Tibial nerve (tissue), 4 donors: ENCODE measurements at places on chromosomes 2 and 18.

DNA sequence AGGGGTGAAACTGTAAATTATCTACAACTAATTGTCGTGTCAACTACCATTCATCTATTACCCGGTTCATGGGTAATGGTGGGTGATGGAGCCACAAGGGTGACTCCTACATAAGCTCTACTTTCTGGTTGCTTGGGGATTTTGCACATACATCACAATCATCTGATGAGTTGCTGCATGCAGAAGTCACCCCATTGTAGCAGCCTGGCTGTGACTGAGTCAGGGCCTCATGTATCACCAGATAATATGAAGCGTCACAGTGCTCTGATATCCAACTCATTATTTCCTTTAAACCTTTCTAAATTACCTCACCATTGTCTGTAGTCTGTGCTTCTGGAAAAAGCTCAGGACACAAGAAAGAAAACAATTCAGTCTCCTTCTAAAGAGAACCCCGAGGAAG, 32.4 kb upstream of the GORASP2 start:
- no peak for DNase-seq

DNA sequence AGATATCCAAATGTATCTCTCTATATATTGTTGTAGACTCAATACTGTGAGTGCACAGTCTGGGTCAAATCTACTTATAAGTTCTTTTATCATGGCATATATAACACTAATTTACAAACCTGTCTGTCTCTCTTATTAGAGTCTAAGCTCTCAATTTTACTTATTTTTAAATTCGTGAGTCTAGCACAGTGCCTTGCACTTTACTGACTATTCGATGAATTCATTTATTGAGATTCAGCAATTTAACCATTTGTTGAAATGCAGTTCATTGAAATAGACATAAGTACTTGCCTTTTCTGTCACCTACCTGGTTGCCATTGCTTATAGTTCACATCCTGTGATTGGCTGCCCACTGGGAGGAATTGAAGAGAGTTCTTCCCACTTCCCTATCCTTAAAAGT, 10.3 kb upstream of the ALS2 start:
- no peak for DNase-seq

DNA sequence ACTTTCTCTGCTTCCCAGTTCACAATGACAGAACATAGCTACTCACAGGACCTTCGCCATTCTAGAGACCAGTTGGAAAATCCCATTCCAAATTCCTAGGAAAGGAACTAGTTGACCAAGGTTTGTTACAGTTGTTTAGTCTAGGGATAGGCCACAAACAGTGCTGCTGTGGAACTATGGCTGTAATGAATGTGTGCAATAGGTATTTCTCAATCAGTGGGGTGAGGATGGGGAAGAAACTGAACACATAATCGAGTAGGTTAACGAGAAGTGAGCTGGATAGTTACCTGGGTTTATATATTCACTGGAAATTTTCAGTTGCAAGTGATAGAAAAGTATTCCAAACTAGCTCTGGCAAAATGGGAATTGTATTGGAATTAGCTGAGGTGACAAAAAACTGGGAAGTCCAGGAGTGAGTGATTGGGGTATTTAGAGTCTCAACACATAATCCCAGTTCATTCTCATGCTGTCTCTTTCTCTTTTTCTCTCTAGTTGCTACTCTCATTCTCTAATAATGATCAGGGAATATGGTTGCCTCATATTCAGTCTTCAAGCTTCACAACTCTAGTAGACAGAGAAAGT, 18.2 kb upstream of the HMSD start:
- DNase-seq, result no peak

DNA sequence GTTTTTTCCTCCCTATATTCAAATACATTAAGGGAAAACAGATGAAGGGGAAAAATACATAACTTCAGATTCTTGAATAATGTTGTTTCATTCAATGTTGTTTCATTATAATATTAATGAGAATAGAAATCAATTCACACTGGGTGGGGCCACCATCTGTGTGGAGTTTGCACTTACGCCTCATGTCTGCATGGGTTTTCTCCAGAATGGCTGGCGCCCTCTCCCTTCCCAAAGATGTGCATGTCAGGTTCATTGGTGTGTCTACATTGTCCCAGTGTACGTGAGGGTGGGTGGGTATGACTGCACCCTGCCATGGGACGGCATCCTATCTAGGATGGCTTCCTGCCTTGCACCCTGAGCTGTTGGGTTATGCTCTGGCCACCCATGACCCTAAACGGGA, 51.7 kb downstream of the COBLL1 start:
- DNase-seq, result no peak

DNA sequence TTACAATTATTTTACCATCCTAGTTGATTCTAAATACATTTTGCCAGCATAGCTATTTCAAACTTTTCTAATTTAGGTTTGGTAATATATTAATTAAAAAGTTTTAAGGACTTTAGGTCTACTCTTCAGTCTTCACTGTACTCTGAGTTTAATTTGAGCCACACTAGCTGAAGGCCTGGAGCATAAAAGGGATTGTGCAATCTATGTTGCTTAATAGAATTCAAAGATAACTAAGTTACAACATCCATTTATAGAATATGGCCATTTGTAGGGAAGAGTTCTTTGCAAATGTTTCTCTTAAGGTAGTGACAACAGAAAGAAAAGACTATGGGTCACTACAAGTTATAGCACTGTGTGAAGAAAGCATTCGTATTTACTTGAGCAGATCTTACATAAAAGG, 702.2 kb upstream of the NRXN1 start:
- no peak for DNase-seq

DNA sequence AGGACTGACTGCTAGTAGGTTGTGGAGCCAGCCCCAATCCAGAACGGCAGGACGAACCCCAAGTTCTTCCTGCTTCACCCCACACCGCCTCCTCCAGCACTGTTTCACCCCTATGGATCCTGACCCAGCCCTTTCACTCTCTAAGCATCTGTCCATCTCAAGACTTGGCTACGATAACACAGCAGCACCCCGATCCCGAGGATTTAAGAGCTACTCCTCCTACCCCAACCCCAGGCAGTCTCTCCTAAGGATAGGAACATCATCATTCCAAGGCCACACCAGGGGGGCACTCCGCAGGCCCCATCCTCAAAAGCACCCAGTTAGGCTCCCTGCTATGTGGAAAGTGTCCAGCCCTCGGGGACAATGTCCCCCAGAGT, 645 bp downstream of the KCTD18 start:
- no peak for DNase-seq

- DNase-seq, result no peak
Observed at GRCh38 chr2:201432621-201433393, 18.5 kb downstream of the TRAK2 start.

DNA sequence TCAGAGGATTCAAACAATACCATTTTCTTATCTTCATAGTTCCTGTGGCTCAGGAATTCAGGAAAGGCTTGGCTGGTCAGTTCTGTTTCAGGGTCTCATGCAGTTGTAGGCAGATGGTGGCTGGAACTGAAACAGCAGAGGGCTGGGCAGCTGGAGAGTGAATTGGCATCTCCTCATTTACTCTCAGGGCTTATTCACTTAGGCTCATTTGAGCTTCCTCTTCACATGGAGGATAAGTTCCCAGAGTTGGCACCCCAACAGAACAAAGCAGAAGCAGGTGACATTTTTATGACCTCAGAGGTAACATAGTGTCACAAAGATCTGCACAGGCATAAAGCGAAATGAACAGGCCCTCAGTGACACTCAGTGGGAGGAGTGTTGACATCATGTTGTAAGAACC, 66.1 kb downstream of the RBBP8 start:
- no peak for DNase-seq

- DNase-seq, result no peak
Observed at GRCh38 chr2:20868377-20868776, 45.5 kb upstream of the LDAH start.

DNA sequence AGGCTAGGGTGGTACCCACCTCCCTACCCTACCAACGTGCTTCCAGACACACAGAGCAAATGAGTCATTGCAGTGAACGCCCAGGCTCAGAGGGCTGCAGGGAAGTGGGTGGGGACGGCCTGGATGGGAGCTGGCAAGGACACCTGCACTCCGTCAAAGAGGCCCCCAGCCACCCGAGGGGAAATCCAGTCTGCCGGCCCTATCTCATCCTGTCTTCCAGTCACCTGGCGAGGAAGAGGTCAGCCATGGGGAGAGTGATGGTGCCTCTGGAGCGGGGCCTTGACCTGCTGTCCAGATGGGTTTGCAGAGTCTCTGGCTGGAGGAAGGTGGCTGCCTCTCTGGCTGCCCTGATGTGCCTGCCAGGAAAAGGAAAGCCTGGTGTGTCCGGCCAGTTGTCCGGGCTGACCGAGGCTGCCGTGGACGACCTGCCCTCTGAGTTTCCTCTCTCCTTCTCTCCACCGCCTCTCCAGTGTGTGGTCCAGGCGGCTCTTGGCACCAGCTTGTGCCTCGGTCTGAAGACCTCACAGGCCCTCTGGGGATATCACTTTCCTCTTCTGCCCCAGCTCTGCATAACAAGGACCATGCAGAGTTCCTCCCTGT, 209.7 kb upstream of the COPS8 start:
- peak; percentile 21 for DNase-seq

DNA sequence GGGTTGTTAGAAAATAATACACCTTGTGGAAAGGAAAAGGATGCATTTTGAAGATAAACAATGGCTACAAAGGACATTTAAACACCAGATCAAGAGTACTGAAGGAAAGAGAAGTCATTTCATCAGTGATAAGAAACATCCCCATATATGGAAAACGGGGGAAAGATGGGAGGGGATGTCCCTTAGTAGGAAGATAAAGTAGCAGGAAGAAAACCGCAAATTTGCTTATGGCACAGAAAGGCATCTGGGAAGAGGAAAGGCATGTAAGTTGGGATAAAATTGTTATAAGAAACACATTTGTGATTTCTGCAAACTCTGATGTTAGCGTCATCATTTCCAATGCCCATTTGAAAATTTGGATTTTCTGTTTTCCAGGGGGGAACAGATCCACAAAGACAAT, 10.5 kb upstream of the LYPD1 start:
- no peak for DNase-seq

- DNase-seq, result no peak
Observed at GRCh38 chr2:240024766-240025165, 376 bp downstream of the NDUFA10 start.

DNA sequence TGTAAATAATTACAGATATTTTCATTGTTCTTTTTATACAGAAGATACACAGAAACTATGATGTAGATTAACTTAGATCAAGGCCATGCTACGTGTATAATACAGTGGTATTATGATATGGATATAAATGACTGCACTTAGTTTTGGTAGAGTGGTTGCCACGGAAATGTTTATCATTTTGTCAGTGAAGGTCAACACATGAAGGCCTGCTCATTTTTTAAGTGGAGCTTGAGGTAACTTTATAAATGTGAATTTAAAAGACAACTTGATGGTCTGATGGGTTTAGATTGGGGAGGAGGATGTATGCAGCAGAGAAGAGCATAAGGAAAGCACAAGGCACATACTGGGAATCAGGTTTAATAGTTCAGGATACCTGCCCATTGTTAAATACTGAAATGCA, 14.4 kb upstream of the BBS5 start:
- DNase-seq, result no peak

DNA sequence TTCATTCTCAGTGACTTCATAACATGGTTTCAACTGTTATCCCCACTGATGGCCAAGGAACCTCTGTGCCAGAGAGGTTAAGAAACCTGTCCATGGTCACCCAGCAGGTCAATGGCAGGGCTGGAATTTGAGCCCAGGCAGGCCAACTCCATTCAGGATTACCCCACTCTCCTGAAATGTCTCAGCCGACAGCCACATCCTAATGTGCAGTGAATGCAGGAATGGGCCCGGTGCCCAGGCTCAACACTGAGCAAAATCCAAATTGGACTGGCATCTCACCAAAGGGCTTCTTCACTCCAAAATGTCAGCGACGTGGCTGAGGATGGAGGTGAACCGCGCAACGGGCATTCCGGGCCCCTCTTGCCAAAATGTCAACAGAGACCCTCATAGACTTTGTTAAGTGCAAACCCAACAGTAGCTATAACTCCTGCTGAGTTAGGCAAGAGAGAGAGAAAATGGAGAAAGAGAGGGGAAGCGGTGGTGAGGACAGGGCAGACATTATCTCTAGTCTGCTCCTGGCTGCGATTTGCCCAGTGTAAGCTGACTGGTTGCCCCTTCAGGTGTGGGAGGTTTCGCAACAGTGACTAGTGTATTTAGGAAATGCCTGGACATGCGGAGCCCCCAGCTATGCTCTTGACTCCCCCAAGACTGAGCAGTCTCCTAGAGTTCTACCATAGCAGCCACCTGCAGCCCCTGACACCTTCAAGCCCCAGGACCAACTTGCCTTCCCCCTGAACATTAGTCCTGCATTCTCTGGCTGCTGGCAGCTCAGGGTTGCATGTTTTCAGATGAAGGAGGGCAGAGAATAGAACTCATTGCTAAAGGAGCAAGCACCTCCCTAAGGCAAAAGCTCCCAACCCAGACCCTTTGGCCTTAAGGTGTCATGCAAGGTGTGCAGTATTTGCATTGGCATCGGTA, 167.7 kb downstream of the ANAPC1 start:
- DNase-seq, result no peak

DNA sequence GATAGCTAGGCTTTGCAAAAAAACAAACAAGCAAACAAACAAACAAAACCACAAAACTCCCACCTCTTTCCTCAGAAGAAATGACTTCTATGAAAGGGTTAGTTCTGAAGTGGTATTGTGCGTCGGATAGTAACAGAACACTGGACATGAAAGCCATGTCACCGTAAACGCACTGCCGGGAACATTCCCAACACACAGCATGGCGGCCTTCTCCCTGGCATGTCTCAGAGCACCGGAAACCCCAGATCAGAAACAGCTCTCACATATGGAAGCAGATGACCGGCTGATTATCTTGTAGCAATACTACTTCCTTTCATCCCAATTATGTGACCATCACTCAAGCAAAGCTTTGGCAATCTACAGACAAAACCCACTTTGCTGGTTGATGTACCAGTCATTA, 197.8 kb upstream of the PXDN start:
- DNase-seq, result no peak

- DNase-seq, result no peak
Observed at GRCh38 chr2:224479826-224480225, 77.9 kb upstream of the FAM124B start.

GRCh38 chr2:174166261-174166660, 82.1 kb downstream of the OLA1 start:
- no peak for DNase-seq

DNA sequence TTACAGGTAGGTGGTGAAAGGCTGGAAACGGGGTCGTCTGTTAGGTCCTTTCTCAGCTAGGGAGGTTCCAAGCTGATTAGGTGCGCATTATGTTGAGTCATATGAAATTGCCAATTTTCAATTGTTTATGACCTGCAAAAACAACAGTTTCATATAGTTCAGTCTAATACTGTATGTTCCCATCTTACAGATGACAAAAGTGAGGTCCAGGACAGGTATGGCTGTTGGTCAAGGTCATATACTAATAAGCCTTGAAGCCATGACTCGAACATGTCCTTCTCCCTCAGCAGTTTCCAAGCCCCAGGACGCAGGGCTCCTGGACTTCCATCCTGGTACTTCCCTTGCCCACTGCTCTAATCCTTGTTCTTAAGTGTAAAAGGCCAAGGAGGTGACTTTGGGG, 81.7 kb upstream of the MCFD2 start:
- no peak for DNase-seq

DNA sequence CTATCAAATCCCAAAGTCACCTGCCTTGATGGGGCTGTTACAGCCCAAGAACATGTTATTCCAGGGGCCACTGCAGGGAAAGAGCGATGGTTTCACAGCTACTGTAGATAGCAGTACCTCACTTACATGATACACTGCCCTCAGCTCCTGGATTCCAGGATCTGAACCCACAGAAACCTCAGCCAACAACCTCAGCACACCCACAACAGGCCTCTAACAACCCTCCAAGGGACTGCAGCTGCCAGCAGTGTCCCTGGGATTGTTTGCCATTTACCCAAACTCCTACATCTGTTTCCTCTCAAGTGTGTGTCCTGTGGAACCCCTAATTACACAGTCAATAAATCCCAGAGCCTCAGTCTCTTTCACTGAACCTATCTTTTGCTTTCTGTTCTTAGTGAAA, 28.2 kb downstream of the OSBPL1A start:
- no peak for DNase-seq
